ENCODE measurements at places on chromosomes 7 and 10.

- DNase-seq: no peak
These were observed 156.7 kb downstream of the CTNNA3 start for GRCh38 chr10:67539312-67539711.

- no peak for DNase-seq
These were observed 32.5 kb downstream of the C7orf33 start for GRCh38 chr7:148622887-148623585.

GRCh38 chr10:48247680-48248079, 26.8 kb downstream of the FRMPD2 start:
- no peak for DNase-seq

DNA sequence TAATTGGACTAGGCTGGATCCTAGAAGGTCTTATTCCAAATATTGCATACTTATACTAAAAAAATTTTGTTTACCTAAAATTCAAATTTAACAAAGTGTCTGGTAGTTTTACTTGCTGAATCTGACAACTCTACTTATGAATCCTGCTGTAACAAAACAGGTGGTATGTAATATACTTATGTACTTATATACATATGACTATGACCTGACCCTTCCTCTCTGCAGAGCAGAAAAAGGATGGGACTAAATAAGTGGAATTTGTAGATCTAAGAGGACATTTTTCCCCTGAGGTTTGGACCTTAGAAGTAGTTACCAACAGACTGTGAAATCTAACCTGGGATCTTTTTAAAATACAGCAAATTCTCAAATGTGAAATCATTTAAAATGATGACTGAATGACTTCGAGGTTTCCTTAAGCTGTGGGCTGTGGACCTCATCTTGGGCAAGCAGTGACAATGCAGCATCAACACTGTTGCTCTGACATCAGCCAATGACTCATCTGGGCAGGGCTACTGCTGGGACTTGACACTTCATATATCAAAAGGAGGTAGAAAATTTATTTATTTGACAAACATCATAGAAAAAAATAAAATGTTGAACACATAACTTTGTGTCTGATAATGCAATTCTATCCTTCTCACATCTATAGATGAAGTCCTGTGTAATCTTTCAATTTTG, 73.6 kb downstream of the RELN start:
- no peak for DNase-seq

- DNase-seq: no peak
These were observed 32.1 kb upstream of the A1CF start for GRCh38 chr10:50917486-50917885.

DNA sequence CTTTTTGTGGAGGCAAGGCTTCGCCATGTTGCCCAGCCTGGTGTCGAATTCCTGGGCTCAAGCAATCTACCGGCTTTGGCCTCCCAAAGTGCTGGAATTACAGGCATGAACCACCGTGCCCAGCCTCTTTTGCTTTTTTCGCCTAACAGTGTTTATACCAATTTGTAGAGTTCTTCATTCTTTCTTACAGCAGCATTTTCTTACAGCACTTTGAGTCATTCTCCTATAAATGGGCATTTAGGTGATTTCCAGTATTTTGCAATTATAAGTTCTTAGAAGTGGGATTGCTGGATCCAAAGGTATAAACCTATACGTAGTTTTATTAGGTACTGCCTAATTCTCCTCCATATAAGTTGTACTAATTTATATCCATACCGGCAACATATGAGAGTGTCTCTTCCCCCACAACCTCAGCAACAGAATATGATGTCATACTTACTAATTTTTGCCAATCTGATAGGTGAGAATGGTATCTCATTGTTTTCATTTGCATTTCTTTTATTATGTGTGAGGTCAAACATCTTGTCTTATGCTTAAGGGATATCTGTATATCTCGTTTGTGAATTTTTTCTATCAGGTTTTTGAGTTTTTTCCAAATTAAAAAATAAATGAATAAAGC, 39.1 kb downstream of the SUFU start:
- DNase-seq: no peak

DNA sequence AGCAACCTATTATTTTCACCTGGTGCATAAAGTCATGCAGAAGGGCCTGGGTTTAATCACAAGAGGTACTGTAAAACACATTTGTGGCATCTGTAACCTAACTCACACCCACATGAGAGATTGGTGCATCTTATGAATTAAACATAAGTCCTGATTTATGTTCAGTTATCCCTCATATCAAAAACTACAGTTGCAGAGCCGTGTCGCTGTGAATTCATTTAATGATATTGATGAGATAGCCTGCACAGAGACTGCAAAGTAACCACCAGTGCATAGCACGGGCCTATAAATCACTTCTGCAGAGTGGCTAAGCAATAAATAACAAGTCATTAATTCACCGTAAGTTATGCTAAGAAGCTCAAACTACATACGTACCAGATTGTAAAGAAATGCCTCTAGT, 178.2 kb downstream of the RELN start:
- DNase-seq: no peak

- DNase-seq: no peak
These were observed 228.2 kb downstream of the ATRNL1 start for GRCh38 chr10:115321360-115321759.

- no peak for DNase-seq
These were observed 68.8 kb upstream of the GSDME start for GRCh38 chr7:24825931-24826661.

DNA sequence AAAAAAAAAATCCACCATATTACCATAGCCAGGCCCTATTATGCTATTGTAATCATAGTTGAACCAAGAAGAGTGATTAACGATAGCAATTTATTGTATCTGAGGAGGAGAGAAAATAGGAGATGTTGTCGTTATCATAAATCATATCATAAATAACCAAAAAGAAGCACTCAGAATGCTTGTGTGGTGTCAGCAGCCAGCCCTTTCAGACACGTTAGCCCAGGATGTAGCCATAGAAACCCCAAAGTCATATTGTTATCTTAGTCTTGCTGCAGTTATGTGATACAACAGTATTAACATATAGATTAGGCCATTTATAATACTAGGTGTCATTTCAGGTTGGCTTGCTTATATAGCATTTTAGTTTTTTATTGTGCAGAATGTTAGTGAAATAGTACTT, 102.2 kb upstream of the GATA3 start:
- no peak for DNase-seq

- no peak for DNase-seq
These were observed 47.3 kb upstream of the TECTB start for GRCh38 chr10:112235920-112236319.

DNA sequence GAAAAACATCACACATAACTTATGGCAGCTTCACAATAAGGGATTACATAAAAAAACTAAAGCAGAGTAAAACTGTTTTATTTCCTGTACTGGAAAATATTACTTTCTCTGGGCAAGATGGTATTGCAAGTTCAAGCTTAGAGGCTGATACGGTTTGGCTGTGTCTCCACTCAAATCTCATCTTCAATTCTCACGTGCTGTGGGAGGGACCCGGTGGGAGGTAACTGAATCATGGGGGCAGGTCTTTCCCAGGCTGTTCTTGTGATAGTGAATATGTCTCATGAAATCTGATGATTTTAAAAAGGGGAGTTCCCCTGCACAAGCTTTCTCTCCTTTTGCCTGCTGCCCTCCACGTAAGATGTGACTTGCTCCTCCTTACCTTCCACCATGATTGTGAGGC, 5.1 kb upstream of the LRRC27 start:
- DNase-seq: no peak

DNA sequence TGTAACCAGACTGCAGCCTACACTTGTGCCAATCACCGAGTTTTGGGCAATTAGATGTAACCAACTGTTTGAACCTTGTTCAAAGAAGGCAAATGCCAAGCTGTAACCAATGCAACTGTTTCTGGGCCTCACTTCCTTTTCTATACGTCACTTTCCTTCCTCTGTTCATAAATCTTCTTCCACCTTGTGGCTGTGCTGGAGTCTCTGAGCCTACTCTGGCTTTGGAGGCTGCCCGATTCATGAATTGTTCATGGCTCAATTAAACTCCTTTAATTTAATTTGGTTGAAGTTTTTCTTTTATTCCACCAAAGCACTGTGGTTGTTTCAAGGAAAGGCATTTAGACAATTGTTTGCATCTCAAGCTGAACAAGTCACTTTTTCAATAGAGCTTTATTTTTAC, 43.5 kb upstream of the UCN3 start:
- DNase-seq: no peak

DNA sequence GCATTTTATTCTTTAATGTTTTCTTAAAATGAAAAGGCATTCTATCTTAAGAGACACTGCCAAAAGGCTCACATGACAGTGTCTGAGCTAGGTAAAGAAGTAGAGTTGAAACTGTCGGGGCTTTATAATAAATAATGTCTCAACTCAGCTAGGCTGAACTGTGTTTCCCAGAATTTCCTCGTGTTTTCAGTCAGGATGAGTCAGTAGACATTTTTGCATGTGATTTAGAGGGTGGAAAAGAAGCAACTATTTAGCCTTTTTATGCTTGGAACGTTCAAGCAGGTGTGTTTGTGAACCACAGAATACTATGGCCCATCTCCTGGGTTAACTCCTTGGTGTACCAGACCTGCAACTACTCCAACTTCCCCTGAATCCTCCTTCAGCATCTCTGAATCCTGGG, 23.4 kb upstream of the LIPA start:
- no peak for DNase-seq

DNA sequence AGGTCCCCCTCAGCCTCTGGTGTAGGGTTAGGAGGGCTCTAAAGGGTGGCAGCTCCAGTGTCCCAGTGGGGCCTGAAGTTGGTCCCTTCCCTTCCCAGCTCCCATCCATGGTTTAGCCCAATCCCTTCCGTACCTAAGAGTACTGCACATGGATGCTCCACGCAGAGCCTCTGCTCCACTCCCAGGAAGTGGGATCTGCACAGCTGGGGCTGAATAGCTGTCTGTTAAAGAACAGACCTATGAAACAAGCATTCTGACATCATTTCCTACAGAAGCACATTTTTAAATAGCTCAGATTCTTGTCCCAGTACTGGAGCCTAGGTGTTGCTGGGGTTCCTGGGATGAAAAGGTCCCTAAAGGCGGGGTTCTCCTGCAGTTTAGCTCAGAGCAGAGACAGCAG, 135.9 kb downstream of the ZMYND11 start:
- DNase-seq: no peak

DNA sequence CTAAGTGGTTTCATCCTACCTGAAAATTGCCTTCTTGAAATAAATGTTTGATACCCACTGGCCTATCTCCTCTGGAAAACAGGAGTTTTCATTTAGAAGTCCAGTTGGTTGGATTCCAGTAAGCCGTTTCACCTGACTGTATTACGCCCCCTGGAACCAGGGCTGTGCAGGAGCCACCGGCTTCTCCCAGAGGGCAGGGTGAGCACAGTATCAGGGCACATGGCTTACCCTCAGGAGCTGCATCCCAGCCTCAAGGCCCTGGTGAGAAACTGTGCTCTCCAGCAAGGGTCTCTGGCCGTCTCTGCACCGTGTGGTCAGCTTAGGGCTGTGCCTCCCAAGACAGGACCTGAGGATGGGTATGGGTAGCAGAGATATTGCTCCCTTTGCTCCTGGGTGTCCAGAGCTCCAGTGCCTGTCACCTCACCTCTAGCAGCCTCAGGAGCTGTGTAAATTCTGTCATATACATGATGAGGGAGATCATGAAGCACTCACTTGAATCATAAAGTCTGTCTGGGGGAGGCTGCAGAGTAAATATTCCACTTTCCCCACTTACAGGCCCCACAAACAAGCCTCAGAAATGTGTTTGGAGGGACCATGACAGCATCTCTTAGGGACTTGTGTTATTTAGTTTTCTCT, 109.6 kb upstream of the SAMD8 start:
- no peak for DNase-seq
